ENCODE measurements at places on chromosomes 13 and 19.
A peak's percentile ranks its signal among the peaks of the same experiment; 100 is the strongest.

- no peak for DNase-seq
Measured at GRCh38 chr13:65532231-65532630, 1697.9 kb downstream of the PCDH9 start.

DNA sequence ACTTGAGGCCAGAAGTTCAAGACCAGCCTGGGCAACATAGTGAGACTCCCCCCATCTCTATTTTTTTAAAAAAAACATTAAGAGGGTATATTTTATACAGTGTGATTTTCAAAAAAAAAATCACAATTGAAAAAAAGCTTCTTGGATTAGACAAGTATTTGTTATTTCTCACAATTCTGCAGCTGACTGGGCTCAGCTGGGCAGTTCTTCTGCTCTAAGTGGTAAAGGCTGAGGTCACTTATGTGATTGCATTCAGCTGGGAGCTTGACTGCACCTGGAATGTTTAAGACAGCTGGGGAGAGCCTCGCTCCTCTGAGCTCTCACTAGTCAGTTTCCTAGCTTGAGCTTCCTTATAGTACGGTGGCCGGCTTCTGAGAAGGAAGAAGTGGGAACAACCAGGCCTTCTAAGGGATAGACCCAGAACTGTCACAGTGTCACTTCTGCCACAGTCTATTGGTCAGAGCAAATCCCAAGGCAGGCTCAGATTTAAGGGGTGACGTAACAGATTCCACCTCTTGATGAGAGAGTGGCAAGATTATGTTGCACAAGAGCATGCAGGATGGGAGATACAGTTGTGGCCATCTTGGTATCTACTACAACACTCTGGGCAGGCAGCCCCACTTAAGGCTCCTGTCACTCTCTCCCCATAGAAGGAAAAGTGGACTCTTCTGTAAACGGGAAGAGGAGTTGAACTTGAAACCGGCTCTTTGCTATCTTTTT is 19.7 kb upstream of the IRGC start:
- DNase-seq = no peak

DNA sequence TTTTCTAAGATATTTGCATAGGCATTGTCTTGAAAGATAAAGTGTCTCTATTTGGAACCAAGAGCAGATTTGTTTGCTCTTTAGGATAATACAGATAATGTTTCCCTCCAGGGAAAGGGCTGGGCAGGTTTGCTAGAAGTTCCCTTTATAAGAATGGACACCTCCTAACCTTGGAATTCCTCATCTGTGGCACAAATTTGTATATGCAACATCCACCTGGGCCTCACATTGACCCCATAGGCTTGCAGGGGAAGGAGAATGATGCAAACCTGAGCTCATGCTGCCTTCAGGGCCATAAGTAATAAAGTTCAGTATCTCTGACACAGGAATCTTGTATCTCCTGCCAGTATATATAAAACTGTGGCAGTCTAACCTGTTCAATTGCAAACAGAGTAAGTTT is 508.4 kb upstream of the MIR17HG start:
- no peak for DNase-seq

- no peak for DNase-seq
Measured at GRCh38 chr13:45879666-45880065, 28.1 kb upstream of the SIAH3 start.

DNA sequence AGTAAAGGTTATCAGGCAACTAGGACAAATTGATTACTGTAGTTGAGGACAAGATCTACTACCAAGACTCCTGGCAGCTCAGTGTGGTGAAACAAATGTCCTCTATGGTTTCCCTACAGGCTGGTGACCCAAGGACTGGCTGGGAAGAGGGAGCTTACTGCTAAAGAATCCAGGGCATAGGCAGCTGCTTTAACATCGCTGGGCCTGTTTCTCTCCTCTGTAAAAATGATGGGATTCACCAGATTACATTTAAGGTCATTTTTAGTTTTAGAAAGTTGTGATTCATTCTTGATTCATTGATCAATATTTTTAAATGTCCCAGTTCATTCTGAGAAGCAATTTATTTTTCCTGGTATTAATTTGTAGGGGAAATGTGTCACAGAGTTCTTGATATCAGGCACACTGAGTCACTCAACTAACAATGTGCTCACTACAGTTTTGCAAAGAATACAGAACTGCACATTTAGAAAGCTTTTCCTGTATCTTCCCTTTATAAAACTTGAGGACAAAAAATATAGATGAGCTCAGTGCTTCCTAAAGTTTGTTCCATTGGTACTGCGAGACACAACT is 19.6 kb upstream of the FAM124A start:
- DNase-seq = no peak

DNA sequence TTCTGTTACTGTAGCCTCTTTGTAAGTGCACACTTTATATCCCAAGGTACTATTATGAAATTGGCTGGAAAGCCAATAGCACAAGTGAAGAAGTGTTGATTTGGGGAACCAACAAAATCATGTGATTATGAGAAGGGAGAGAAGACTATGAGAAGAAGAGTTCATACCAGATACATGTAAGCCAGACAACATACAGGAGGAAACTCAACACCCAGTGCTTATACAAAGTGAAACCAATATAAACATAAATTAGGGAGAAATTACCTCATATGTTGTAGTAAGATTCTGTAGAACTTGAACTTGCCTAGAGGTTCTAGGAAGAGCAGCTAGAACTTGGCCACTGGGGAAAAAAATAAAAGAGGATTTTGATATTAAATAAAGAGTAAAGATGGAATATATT is 17.4 kb downstream of the CPB2 start:
- DNase-seq = no peak

GRCh38 chr19:1001538-1002166 is 1.4 kb downstream of the GRIN3B start:
- peak; percentile 61 for DNase-seq

- DNase-seq = no peak
Measured at GRCh38 chr13:42878721-42879120, 97.3 kb downstream of the FAM216B start.

GRCh38 chr19:35204799-35205732 is 23.5 kb downstream of the FAM187B start:
- DNase-seq = no peak

DNA sequence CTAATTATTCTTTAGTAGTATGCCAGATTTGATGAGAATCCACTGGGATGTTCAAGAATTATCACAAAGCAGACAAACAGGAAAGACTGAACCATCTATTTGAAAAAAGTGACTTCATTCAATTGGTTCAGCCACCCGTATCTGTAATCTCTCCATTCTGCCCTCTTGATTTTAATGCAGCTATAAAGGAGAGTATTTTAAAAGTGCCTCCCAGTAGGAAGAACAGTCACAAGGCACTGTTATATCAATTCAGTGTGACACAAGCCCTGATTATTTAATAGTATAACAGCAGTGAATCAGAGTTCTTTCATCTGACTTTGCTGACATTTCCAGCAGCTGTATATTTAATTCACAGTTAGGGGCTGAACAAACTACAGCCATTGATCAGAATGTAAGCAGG is 77.3 kb upstream of the SLAIN1 start:
- DNase-seq = no peak

- DNase-seq = no peak
Measured at GRCh38 chr19:1446713-1447481, 3.0 kb upstream of the APC2 start.

DNA sequence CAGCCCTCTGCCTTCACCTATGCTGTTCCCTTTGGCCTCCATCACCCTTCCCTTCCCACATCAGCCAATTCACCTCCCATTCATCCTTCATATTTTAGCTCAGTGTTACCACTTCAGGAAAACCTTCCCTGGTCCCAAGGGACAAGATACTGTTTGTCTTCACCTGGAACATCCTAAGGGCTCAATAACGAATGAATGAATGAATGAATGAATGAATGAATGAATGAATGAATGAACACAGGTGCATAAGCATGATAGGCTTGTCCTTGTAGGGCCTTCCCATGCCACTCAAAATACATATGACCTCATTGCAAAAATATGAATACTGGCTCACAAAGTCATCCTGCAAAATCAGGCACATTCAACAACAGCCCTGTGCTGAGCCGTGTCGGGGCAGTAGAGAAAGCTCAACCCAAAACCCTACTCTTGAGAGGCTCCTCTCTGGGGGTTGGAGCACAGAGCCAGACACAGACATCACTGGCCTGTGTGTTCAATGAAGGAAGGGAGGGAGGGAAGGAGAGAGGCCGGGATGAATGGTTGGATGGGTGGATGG is 33.7 kb upstream of the TPM4 start:
- no peak for DNase-seq

DNA sequence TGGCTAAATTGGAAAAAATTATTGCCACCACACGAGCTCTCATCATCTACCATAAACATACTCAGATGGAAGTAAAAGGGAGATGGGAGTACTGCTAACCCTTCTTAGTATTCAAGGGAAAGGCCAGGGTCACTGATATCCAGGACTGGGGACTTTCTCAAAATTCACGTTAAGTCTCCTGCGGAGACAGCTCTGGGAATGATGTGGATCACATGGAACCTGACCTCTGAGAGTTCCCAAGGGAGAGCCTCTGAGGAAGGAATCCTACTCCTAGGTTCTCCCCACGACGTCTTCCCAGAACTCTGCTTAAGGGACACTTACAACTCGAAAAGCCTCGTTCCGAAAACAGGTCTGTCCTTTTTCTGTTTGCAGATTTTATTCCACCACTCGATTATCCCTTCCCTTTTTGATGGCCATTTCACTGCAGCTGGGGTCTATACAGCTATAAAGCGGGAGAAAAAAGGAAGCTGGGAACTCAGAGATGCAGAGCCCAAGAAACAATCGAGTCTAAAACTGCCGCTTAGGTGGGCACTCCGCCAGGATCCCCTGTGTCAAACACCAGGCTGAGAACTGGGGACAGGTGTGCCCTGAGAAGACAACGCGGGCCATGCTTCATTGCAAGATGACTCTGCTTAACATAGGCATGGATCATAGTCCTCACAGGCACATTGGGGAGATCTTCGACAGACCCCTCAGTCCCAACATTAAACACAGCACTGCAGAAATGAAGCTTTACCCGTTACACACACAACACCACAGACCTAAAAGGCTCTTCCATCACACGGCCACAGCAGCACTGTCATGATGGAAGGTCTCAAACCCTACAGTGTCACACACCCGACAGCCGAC is 823 bp upstream of the ZNF567 start:
- DNase-seq = no peak

DNA sequence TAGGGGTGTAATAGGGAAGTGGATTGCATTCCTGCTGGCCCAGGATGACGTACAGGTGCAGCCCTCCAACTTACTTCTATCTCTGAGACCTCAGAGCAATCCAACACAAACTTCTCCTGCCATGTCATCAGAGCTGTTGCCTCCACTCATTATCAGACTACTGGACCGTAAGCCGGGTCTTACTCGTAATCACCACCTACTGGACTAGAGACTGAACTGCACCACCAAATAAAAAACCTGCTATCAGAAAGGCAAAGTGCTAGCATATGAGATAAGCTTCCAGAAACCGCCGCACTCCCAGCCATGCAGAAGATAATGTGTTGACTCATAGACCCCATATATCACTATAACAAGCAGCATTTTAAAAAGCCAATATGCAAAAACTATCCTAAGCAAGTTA is 102.0 kb downstream of the SLITRK1 start:
- no peak for DNase-seq

GRCh38 chr19:890831-891230 is 2.2 kb downstream of the MED16 start:
- DNase-seq = no peak

GRCh38 chr19:37966662-37967231 is 59.7 kb downstream of the SIPA1L3 start:
- DNase-seq = no peak

GRCh38 chr13:21095311-21095710 is 33.9 kb upstream of the LATS2 start:
- DNase-seq = no peak

GRCh38 chr13:44151474-44151873 is 222.2 kb upstream of the SERP2 start:
- DNase-seq = no peak

GRCh38 chr13:20843166-20843565 is 59.4 kb downstream of the XPO4 start:
- DNase-seq = no peak

DNA sequence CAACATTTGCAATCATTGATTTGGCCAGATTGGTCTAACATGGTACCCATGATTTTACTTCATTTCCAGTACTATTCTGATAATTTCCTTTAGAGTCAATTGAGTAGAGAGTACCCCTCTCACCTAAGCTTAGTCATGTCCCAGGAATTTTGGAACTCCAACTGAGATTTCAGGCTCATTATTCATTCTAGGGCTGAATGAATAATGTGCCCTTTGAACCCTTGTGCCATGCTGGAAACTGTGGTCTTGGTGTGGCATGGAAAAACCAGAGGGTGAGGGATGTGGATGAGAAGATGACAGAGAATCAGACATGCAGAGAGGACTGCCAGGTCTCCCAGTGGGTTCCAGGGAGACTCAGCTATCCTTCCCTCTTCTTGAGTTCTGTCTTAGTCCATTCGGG is 30.2 kb downstream of the ITM2B start:
- no peak for DNase-seq

- DNase-seq = no peak
Measured at GRCh38 chr13:93789058-93789457, 562.5 kb downstream of the GPC6 start.

- DNase-seq = no peak
Measured at GRCh38 chr13:42544246-42544926, 29.6 kb upstream of the TNFSF11 start.

DNA sequence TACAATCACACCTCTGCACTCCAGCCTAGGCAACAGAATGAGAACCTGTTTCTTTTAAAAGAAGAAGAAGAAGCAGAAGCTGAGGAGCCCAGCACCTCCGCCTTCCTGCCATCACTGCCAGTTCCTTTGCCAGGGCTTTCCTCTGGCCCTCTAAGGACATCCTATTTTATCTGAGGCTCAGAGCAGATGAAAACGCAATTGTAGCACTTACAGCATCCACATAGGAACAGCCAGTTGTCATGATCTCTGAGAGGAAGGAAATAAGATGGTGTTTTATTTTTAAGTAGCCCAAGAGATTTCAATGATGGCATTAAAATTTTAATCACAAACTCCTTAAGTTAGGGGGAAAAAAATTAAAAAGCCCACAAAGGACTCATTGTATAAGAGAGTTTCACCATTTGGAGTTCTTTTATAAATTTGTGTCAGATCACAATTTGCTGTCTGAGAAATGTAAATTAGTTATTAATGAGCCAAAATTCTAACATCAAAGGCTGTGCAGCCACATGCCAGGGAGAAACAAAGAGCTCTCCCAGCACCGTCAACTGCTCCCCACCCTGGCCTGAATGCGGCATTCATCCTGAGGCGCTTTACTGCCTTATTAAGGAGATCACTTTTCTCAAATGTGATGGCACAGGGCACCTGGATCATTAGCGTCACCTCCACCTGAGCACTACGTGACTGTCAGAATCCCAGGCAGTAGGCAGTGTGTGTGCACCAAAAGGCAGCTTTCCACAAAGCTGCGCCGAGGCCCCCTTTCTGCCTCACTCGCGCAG is 393.0 kb downstream of the FOXO1 start:
- no peak for DNase-seq

Measured in stimulated activated CD4-positive, alpha-beta T cell treated with anti-CD3 and anti-CD28 coated beads, Interleukin-1b, Interleukin-23, amount 100 ng/mL, for 1 hour (primary cell).